ENCODE measurements at places on chromosomes 5 and 9. TPM values are rescaled to one million over a fixed set of nuclear protein-coding genes. Genes with fewer than 3 reads are reported as not detected.

DNA sequence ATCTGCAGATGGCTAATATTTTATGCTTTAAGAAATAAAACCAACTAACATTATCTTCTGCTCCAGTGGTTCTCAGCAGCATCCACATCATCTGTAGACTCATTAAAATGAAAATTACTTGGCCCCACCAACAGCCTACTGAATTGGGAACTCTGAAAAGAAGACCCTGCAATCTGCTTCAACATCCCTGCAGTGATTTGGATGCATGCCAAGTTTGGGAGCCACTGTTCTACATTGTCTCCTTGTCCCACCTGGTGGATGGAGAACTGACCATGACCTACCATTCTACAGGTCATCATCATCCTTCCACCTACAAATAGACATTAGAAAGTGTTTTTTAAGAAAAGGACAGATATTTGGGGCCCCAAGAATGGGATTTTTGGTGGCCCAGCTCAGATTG is 71.1 kb downstream of the ACER2 start:
- DNase-seq: no peak

- no peak for DNase-seq
Measured at GRCh38 chr9:354453-354852, 139.8 kb downstream of the DOCK8 start.

GRCh38 chr5:73433272-73433981 is 15.2 kb downstream of the FOXD1 start:
- DNase-seq: no peak

GRCh38 chr5:180605554-180606214 is 14.4 kb upstream of the SCGB3A1 start:
- peak; percentile 31 for DNase-seq

Gene ZNF462
- polyA plus RNA-seq: not detected

- DNase-seq: no peak
Measured at GRCh38 chr5:92769978-92770377, 811.0 kb downstream of the NR2F1-AS1 start.

Gene SAXO1
- not detected for polyA plus RNA-seq

DNA sequence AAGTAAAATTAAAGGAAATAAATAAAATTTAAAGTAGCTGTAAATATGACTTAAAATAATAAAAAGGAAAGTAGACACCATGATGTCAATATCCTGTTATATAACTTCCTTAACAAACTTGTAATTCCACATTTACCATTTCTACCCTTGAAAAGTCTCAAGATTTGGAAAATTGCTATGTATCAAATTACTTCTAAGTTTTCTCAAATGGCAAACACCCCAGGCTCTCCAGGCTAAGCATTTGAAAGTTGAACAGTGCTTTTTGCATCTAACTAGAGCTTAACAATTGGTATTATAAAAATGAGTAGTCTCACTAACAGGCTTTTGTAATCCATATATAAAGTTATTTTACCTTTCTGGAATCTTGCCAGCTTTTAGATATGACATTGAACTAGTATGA is 41.5 kb upstream of the MACIR start:
- DNase-seq: no peak

DNA sequence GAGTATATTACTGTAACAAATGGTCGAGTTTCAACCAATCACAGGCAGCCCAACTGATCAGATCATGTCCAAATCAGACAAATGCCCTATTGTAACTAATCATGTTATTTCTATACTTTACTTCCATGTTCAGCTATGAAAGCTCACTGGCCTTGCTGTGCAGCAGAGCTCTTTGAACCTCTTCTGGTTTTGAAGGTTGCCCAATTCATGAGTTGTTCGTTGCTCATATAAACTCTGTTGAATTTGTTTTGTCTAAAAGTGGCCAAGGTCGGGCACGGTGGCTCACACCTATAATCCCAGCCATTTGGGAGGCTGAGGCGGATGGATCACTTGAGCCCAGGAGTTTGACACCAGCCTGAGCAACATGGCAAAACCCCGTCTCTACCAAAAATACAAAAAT is 21.6 kb downstream of the PDE6A start:
- DNase-seq: no peak

- DNase-seq: no peak
Measured at GRCh38 chr9:90466441-90466840, 176.2 kb downstream of the DIRAS2 start.

GRCh38 chr5:169128679-169129078 is 172.3 kb downstream of the SLIT3 start:
- no peak for DNase-seq

DNA sequence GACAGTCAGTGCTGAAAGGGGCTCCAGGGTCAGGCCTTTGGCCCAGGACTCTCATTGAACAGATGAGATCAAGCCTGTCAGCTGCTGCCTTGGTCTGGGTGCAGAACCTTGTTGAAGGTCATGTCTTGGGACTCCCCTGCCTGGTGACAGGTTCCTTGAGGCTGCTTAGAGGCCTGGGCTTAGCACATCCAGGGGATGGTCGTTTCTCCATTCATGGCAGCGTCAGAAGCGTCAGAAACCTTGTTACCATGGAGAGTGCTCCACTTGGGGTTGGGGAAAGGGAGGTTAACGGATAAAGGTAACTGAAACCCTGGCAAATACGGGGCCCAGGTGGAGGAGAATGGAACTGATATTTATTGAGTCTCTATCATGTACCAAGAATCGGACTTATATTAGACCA is 8.8 kb downstream of the ARPC5L start:
- no peak for DNase-seq

GRCh38 chr9:131677444-131678180 is 62.3 kb downstream of the RAPGEF1 start:
- no peak for DNase-seq

Gene NR6A1
- not detected for polyA plus RNA-seq

Gene GABRA1
- not detected for polyA plus RNA-seq

DNA sequence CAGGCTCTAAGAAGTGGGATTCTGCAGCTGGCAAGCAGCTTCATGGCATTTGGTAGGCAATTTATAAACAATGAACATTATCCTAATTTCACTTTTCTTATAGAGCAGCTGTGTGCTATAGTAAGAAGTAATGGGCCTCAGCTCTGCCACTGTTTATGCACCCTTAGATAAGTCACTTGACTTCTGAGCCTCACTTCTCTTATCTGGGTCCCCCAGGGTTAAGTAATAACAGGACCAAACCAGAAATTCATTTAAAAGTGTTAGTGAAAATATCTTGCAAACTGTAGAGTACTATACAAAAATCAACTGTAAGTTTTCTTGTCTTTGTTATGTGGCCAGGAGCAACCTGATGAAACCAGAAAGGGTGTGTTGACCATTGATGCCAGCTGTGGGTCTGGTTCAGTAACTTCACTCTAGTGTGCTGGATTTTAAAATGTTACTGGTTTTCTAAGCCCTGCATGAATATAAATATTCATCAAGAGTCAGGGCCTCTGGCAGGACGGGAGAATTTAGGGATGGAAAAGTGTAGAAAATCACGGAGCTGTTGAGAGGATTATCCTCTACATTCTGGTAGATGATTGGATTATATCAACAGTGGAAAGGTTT is 24.2 kb downstream of the TNFAIP8 start:
- no peak for DNase-seq

DNA sequence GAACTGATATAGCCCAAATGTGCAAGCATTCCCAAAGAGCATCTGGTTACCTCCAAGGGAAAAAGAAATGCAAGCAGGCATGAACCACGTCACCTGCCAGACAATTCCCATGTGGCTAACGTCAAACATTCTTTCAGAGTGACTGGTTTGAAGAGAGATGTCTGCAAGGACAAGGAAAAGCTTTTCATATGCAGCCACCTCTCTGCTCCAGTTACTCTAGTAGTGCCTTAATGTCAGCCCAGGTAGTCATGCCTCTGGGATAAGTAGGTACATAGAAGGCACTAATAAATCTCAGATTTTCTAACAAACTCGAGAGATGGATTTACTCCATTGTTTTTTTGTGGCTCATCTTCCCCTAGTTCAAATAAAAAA is 96.8 kb upstream of the IFNK start:
- no peak for DNase-seq

DNA sequence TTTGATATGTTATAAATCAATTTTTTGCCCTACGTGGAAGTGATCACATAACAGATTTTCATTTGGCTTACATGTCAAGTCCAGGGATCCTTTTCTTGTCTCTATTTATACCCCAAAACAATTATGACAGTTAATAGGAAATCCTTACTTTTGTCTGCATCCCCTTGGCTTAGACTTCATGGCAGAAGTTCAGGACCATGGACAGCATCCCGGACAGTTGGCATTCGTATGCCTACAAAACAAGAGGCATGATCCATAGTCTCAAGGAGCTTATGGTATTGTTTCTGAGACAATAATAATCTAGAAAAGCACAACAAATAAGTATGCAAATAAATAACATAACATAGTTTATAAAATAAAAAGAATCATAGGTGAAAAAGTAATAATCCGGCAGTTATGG is 214.3 kb upstream of the GRIA1 start:
- no peak for DNase-seq

- no peak for DNase-seq
Measured at GRCh38 chr5:132083071-132083678, 9.6 kb downstream of the CSF2 start.

DNA sequence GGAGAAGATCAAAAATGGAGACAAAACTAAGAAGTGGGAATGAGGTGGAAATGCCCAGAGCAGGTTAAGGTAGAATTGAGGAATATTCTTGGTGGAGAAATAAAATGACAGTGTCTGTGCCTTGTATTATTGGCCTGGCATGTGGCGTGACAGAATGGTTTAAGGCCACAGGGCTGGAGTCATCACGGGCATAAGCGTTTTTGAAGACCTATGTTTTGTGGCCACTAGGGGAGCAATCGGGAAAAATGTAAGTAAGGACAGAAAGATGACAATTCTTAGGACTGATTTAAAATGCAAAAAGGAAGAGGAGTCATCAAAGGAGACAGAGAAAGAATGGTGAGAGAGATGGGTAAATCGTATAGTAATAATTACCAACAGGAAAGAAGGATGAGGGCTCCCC is 72.2 kb upstream of the EPB41L4A start:
- DNase-seq: no peak

Gene PCDHGB1
- polyA plus RNA-seq: not detected

Gene FAM221B
- polyA plus RNA-seq: not detected

Gene DRD1
- not detected for polyA plus RNA-seq

Data from CD8-positive, alpha-beta memory T cell (primary cell).